Fibroblast of pulmonary artery (primary cell): ENCODE measurements at places on chromosomes 4 and X.

DNA sequence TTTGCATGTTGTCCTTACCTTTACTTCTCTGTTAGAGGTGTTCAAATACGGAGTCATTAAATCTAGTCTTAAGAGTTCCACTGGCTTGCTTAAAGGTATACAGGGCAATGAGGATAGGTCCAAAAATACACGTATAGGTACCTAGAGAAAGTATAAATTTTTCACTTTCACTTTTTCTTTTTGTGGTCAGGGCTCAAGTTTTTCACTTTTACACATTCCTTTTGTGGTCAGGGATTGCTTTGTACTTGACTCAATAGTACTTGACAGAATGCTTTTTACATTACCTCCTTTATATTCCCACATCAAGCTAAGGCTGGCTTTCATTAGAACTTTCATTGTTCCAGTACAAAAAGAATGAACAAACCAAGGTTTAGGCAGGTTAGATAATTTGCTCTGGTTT is 21.7 kb downstream of the TMEM184C start:
- peak; percentile 18 for DNase-seq

DNA sequence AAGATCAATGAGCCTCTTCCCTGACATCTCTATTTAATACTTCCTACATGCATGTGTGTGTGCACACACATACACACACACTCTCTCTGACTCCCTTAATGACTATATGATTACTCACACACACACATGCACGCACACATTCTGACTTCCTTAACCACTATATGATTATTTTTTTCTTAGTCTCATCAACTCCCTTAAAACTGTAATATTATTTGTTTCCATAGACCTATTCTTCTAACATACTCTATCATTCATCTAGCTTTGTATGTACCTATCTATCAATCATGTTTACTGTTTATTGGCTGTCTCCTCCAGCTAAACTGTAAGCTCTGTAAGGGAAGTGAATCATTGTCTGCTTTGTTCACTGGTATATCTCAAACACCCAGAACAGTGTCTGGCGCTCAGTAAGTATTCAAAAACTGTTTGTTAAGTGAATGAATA is 236.6 kb downstream of the RASL11B start:
- DNase-seq, result peak; percentile 74

DNA sequence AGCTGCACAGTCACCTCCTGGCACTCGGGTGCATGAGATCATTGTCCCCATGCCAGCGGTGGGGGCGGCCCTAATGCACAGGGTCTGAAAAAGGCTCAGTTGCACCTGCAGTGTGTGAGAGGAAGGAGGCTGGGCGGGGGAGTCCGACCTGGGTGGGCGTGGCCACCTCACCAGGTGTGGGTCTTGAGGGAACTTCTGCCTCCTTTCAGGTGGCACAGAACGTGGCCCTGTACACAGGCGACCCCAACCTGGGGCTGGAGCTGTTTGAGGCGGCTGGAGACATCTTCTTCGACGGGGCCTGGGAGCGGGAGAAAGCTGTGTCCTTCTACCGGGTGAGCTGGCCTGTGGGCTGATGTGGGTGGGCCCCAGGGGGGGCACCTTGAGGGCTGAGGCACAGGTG is 34.3 kb upstream of the HTRA3 start:
- DNase-seq, result no peak

GRCh38 chr4:88991746-88992145 is 65.2 kb downstream of the FAM13A start:
- peak; percentile 16 for DNase-seq

- DNase-seq, result no peak
These were observed 19.9 kb downstream of the ANK2 start for GRCh38 chr4:113069212-113069892.

DNA sequence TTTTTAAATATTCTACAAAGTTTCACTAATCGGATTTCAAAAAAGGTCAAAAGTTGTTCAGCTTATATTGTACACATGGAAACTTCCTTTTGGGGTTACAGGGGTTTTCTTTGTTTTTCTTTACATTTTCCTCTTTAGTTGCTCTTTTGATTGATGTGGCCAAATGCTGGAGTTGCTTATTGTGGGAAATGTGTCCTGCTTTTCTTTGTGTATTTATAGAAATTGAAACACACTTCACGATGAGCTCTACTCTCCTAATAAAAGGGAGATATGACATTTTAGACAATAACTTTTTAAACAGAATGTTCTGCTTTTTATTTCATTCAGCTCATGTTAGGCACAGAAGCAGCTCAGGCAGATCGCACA is 50.7 kb upstream of the SPRY1 start:
- no peak for DNase-seq

DNA sequence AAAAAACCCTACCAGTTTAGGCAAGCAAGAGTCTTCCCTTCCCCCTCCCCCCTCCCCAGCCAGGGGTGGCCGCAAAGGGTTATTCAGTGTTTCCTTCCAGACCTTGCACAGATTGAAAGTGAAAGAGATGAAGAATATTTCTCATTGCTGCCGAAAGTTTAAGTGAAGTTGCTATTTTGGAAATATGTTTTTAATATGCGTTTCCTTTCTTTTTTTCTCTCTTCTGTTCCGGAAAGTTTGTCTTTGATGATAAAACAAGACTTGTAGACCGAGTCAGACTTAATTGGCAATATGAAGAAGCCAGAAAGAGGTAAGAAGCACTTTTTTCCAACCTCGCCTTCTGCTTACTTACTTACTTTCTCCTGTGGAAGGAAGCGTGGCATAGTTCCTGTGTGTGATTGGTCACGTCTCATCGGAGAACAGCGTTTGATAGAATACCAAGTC is 58.5 kb upstream of the CLCN4 start:
- no peak for DNase-seq

- DNase-seq, result no peak
These were observed 27.9 kb upstream of the MSMO1 start for GRCh38 chr4:165299399-165300060.
